AG09309 (cell line): ENCODE measurements at places on chromosomes 6 and 20.

DNA sequence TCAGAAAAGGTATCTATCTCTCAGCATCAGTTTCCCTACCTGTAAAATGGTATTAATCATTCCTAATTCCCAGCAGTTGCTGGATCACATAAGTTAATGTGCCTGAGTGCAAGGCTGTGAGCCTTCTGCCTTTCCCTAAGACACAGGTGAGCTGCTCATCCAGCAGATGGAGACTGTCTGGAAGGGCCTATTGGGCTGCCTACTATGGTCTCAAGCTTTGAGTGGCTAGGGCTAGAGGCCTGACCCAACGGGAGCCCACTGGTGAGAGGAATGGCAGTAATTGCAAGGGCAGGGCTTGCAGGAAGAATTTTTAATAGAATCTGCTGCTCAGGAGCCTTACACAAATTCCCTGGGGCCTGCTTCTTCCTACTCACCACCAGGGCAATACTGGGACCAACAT lies 4.3 kb downstream of the KHDC1 start:
- no peak for DNase-seq

DNA sequence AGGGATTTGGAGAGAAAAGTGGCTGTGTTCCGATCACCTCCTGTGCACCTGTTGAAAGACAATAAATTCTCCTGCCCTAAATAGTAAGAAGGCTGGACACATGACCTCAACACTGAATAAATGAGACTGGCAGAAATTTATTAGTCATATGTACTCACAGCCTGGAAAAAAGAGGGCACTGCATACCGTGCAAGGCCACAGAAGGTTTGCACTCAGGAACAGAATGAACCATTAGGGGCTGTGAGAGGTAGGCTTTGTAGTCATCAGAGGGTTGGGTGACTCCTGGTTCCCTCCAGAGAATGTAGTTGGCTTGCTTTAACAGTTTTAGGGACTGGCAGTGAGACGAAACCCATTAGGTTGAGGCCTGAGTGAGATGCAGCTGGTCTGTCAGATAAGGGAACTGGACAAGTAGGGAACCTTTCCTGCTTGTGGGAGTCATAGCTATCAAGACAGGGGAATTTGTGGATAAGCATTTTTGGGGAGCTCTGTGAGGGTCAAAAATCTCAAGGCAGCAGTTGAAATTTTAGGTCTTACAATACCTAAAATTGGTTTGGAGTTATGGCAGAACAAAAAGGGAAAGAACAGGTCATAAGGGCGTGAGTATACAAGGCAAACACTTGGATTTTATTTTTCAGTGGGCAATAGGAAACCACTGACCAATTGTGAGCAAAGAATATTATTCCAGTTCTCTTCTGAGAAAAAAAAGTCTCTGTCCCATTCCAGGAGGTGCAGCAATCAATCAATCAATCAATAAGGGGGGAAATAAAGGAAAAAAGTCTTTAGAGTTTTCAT lies 67.9 kb upstream of the BTN3A2 start:
- DNase-seq = no peak

GRCh38 chr20:6623989-6624388 lies 143.5 kb upstream of the BMP2 start:
- DNase-seq = no peak

DNA sequence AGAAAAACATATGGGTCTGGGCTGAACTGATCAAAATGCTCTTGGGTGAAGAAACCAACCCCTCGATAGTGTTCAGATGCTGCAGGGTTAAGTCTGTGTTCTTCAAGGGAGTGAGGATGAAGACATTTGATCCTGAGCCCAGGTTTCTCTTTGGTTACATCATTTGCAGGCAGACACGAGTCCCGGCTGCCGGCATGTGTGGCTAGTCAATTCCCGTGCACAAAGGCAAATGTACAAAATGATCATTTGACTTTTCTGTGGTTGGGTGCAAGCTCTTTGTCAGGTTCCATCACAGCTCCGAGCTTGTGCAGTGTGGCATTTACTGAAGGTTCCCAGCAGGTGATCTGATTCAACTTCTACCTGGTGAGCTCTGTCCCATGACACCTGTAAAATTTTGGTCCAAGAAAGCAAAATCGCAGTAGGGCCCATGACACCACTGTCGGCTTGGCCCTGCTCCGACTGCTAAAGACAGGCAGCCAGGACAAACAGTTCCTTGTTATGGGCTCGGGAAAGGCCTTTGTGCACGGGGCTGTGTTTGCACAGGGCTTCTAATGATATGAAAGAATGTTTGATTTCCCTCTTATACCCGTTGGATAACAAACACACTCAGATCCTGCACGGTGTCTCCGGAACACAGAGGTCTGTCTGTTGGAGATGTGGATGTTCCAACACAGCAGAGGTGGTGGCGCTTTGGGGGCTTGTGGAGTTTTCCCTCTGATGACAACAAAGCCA lies 46.9 kb downstream of the GJA10 start:
- DNase-seq = no peak

GRCh38 chr20:64222291-64222735 lies 33.2 kb upstream of the PCMTD2 start:
- DNase-seq = no peak

GRCh38 chr6:90214966-90215365 lies 81.7 kb downstream of the BACH2 start:
- no peak for DNase-seq
